Heart right ventricle (tissue), 16 donors: ENCODE measurements at places on chromosomes 7 and 10. TPM values are rescaled to one million over a fixed set of nuclear protein-coding genes. Genes with fewer than 3 reads are reported as not detected.

DNA sequence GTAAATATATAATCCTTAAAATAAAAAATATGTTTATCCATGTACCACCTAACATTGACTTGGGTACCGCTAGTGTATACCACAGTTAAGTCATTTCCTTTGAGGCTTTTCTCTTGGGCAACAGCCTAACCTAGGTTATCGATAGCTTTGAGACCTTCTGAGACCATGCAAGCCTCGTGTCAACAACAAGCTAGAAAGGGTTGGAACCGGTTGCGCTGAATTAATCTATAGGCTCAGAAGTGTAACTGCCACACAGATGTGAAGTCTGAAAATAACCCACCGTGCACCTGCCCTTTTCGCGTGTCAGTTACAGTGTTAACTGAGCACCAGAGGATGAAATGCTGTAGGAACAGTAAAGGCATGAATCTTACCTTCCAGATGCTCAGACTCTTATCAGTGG lies 59.8 kb downstream of the ARID5B start:
- H3K27me3 ChIP-seq: no peaks in the 10 kb centered on the region
- no peak for DNase-seq
- no peak overlapping the region for H3K4me3 ChIP-seq
- H3K4me1 ChIP-seq: peaks cover 3% of the 10 kb centered on the region
- H3K36me3 ChIP-seq: no peaks in the 10 kb centered on the region

GRCh38 chr7:96686305-96686704 lies 23.3 kb downstream of the SEM1 start:
- no peak for DNase-seq
- no peak overlapping the region for H3K27ac ChIP-seq
- peaks cover 23% of the 10 kb centered on the region for H3K4me1 ChIP-seq
- no peaks in the 10 kb centered on the region for H3K36me3 ChIP-seq
- no peak overlapping the region for H3K4me3 ChIP-seq
- no peaks in the 10 kb centered on the region for H3K27me3 ChIP-seq

- H3K4me1 ChIP-seq: peaks cover under 1% of the 10 kb centered on the region
- H3K36me3 ChIP-seq: no peaks in the 10 kb centered on the region
- peak; percentile 82 for DNase-seq
- no peak overlapping the region for H3K27ac ChIP-seq
- no peaks in the 10 kb centered on the region for H3K27me3 ChIP-seq
These were observed 166.1 kb downstream of the ST7 start for GRCh38 chr7:117119192-117119924.

Gene ADIRF
- 34.1 TPM for total RNA-seq

GRCh38 chr7:81707196-81707595 lies 62.7 kb downstream of the HGF start:
- no peaks in the 10 kb centered on the region for H3K4me1 ChIP-seq
- no peak for DNase-seq
- no peak overlapping the region for H3K4me3 ChIP-seq
- no peaks in the 10 kb centered on the region for H3K36me3 ChIP-seq
- no peak overlapping the region for H3K27ac ChIP-seq

- H3K27me3 ChIP-seq: no peaks in the 10 kb centered on the region
- peaks cover 57% of the 10 kb centered on the region for H3K36me3 ChIP-seq
- H3K4me1 ChIP-seq: peaks cover 97% of the 10 kb centered on the region
- no peak overlapping the region for H3K4me3 ChIP-seq
These were observed 18.1 kb downstream of the YWHAG start for GRCh38 chr7:76340617-76341131.

DNA sequence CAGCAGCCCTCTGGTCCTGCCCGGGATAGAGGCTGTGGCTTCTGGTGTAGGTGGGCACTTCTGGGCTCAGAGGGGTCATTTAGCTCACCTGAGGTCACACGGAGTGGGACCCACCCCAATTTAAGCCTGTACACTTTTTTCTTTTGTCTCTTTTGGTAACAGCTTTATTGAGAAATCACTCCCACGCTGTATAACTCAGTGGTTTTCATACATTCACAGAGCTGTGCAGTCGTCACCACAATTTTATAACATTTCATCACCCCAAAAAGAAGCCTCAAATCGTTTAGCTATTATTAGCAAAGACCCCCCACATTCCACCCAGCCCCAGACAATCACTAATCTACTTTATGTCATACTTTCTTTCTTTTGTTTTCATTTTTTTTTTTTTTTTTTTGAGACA lies 62.3 kb downstream of the LHPP start:
- H3K36me3 ChIP-seq: no peaks in the 10 kb centered on the region
- no peak for DNase-seq
- H3K4me1 ChIP-seq: peaks cover 5% of the 10 kb centered on the region
- H3K4me3 ChIP-seq: no peak overlapping the region

GRCh38 chr7:97025983-97026714 lies 1.5 kb upstream of the DLX5 start:
- DNase-seq: no peak
- peaks cover 45% of the 10 kb centered on the region for H3K4me1 ChIP-seq
- peaks cover 63% of the 10 kb centered on the region for H3K27me3 ChIP-seq
- H3K4me3 ChIP-seq: peak overlapping the region; percentile 61

Gene MMP21
- total RNA-seq: 0.15 TPM

GRCh38 chr10:97485647-97486281 lies 12.5 kb downstream of the MMS19 start:
- peaks cover 10% of the 10 kb centered on the region for H3K36me3 ChIP-seq
- H3K27ac ChIP-seq: no peak overlapping the region
- no peak for DNase-seq
- H3K27me3 ChIP-seq: no peaks in the 10 kb centered on the region
- H3K4me1 ChIP-seq: peaks cover 7% of the 10 kb centered on the region

- H3K27ac ChIP-seq: no peak overlapping the region
- H3K4me3 ChIP-seq: no peak overlapping the region
- no peak for DNase-seq
- no peaks in the 10 kb centered on the region for H3K4me1 ChIP-seq
These were observed 1081.5 kb upstream of the C7orf33 start for GRCh38 chr7:147509035-147509501.

DNA sequence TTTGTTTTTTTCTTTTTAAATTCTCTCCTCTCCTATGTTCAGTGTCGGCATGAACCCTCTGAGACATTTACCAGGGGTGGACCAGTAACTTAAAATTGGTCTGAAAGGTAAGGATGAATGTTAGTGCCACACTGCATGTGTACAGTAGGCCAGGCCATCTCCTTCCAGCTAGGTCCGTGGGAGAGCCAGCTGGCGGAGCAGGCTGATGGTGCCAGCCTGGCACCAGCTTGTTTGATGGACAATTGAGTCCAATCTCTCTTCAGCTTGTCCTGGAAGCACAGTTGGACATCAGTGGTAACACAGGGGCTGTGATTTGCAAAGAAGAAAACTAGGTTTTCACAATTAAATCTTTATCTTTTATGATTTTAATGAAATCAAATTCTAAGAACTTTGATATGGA lies 136.5 kb downstream of the CNNM2 start:
- H3K27ac ChIP-seq: peak overlapping the region; percentile 59
- no peaks in the 10 kb centered on the region for H3K27me3 ChIP-seq
- peak overlapping the region; percentile 33 for H3K4me3 ChIP-seq
- H3K36me3 ChIP-seq: no peaks in the 10 kb centered on the region
- H3K4me1 ChIP-seq: peaks cover 13% of the 10 kb centered on the region
- DNase-seq: no peak

DNA sequence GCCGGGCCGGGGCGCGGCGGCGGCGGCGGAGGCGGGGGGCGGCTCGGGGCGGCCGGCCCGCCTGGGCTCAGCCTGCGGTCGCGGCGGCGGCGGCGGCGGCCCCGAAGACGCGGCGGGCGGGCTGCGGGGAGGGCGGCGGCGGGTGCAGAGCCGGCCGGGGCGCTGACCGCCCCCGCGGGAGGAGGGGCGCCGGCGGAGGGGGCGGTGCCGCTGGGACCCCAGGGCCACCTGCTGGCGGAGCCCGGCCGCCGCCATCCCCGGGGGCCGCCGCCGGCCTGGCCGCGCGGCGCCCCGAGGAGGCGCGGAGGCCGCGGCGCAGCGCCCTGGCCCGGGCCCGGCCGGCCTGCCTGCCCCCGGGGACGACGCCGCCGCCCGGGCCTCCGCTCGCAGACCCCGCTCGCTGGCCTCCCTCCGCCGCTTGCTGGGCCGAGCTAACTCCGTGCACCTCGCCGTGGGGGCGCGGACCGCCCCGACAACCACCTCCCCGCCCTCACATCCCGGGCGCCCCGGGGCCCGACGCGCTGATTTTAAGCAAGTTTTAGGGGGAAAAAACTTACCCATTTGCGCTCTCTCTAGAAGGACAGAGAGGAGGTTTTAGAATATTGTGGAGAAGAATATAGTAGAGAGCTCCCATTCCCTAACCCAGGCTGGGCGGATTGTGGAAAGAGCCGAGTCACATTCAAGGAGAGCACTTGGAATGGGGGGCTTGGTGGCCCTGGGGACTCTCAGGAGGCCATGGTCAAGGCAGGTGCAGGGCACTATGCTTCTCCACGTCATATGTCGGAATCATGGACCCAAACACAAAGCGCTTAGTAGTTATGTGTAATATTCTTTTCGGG lies at the start of gene BEND7:
TSS of gene BEND7 (minus strand) at position 140 of the 839 bp plus-strand sequence. CDS start 481 bp downstream, outside the sequence.
- H3K4me1 ChIP-seq: peaks cover 16% of the 10 kb centered on the region
- no peaks in the 10 kb centered on the region for H3K36me3 ChIP-seq
- peak within 1 kb of the TSS; percentile 62 for H3K4me3 ChIP-seq
- peak within 1 kb of the TSS; percentile 37 for H3K27ac ChIP-seq

Gene CNPY1
- not detected for total RNA-seq

DNA sequence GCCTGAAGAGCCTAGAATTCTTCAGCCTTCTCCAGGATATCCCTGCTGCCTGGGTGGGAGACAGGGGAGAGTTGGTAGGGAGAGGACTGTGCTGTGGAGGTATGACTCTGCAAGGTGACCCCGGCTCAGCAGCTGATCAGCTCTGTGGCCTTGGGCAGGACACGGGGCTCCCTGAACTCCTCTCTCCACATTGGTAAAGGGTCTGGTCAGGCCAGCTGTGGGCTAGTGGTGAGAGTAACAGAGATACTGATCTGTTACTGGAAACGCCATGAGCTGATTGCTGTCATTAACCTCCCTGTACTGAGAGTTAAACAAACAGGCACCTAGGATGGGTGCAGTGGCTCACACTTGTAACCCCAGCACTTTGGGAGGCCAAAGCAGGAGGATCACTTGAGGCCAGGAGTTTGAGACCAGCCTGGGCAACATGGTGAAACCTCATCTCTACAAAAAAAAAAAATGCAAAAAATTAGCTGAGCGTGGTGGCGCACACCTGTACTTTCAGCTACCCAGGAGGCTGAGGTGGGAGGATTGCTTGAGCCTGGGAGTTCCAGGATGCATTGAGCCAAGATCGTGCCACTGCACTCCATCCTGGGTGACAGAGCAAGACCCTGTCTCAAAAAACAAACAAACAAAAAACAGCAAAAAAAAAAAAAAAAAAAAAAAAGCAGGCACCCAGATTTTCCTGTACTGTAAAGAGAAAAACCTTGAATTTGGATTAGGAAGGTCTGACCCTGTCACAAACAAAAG lies 151.5 kb downstream of the CUX1 start:
- H3K27me3 ChIP-seq: no peaks in the 10 kb centered on the region
- no peaks in the 10 kb centered on the region for H3K36me3 ChIP-seq
- DNase-seq: no peak
- H3K27ac ChIP-seq: no peak overlapping the region

DNA sequence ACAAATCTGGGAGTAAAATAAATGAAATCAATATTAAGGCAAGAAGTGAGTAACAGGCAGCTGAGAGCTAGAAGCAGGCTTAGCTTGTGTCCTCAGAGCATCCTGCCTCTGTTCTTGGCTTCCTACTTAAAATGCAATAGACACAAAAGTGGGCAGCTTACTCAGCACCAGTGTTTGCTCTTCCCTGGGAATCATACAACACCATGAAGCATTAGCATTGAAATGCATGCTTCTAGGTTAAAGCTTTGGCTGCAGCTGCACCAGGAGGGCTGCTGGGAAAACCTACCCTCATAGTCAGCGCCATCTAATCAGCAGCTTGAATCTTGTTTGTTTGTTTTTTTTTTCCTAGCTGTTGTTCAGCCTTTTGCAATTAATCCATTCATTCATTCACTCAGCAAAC lies 104.2 kb upstream of the VWC2 start:
- DNase-seq: no peak
- H3K4me3 ChIP-seq: no peak overlapping the region
- H3K27me3 ChIP-seq: no peaks in the 10 kb centered on the region
- H3K36me3 ChIP-seq: no peaks in the 10 kb centered on the region

- no peak overlapping the region for H3K27ac ChIP-seq
- no peak for DNase-seq
- H3K4me3 ChIP-seq: no peak overlapping the region
- no peaks in the 10 kb centered on the region for H3K36me3 ChIP-seq
- H3K4me1 ChIP-seq: no peaks in the 10 kb centered on the region
These were observed 232.6 kb downstream of the REEP3 start for GRCh38 chr10:63753808-63754207.

Gene ZP3
- 1.3 TPM for total RNA-seq

Gene SLC29A4
- total RNA-seq: 1.9 TPM

DNA sequence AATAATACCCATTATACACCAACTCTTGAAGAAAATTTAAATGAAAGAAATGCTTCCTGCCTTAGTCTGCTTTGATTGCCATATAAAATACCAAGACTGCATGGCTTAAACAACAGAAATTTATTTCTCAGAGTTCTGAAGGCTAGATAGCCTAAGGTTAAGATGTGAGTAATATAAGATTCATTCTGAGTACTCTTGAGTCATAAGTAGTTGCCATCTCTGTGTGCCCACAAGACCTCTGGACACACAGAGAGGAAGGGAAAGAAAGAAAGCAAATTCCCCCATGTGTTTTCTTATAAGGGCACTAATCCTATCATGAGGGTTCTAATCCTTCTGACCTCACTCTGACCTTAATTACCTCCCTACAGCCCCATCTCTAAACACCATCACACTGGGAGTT lies 201.2 kb downstream of the PTN start:
- H3K36me3 ChIP-seq: no peaks in the 10 kb centered on the region
- no peaks in the 10 kb centered on the region for H3K4me1 ChIP-seq
- H3K4me3 ChIP-seq: no peak overlapping the region

Gene ODAD2
- not detected for total RNA-seq

- H3K4me1 ChIP-seq: no peaks in the 10 kb centered on the region
- H3K27me3 ChIP-seq: no peaks in the 10 kb centered on the region
- no peak overlapping the region for H3K4me3 ChIP-seq
- DNase-seq: peak; percentile 79
- H3K27ac ChIP-seq: peak overlapping the region; percentile 86
These were observed 41.2 kb downstream of the ZCCHC24 start for GRCh38 chr10:79404231-79404609.
